ENCODE measurements at places on chromosomes 2 and 18.

GRCh38 chr2:41847744-41848441 is 199.9 kb upstream of the PKDCC start:
- no peak for DNase-seq

GRCh38 chr18:48729404-48729803 is 190.6 kb downstream of the CTIF start:
- DNase-seq, result no peak

GRCh38 chr2:45242161-45242741 is 233.0 kb upstream of the SIX2 start:
- no peak for DNase-seq

GRCh38 chr2:177772529-177772928 is 300.0 kb downstream of the PDE11A start:
- DNase-seq, result peak; percentile 49

DNA sequence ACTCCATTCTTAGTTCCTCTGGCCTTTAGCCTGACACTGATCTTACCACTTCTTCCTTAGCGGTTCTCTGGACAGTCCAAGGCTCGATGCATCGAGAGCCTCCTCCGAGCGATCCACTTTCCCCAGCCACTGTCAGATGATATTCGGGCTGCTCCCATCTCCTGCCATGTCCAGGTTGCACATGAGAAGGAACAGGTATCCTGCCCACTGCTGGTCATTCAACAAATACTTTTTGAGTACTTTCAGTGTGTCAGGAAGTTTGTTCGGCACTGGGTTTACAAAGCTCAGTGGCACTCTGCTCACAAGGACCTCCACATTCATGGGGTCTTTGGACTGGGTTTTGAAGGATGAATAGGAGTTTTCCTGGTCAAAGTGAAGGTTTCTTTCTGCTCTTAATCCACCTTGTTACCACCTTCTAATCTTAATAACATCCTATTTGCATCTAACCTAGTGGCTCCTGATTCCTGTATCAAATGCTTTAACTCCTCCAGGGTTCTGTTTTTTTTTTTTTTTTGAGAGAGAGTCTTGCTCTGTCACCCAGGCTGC is 25.8 kb downstream of the GCKR start:
- no peak for DNase-seq

GRCh38 chr2:110674620-110675555 is 3.0 kb downstream of the BUB1 start:
- no peak for DNase-seq

DNA sequence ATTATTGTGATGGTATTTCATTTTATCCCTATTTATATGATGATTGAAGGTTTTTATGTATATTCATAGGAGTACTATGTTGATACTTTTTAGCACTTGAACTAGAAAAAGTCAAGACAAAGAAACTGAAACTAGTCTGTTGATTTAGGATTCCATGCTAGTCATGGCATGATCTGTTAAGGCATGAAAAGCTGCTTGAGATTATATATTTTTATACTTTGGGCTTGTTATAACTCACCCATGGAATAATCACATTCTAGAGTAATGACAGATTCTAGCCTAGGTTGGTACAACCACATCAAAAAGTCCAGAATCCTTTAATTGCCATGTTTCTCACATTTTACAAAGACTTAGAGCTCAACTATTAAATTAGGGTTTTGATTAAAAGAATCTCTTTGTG is 472.6 kb upstream of the CELF4 start:
- DNase-seq, result no peak

- DNase-seq, result no peak
These were observed 31.0 kb downstream of the INO80D start for GRCh38 chr2:206054952-206055351.

All from NCI-H1694 (cell line).